Large intestine (tissue), 12 donors: ENCODE measurements at places on chromosomes 5 and 9. TPM values are rescaled to one million over a fixed set of nuclear protein-coding genes. Genes with fewer than 3 reads are reported as not detected.

DNA sequence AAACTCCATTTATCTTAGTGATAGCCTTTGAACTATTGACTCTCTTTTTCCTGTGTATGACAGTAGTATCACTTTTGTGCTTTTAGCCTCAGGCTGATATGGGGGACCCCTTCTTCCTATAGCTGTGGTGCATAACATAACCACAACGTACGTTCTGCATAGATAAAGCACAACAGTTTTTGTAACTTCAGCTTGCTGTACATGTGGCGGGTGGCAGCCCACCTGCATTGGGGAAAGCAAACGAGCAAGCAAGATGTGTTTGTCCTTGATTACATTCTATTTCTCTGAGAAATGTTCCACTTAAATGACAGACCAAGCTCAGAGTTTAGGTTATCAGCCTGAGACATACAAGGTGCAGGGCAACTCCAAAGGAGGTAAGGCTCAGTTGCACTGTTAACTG, 309.4 kb downstream of the KDM4C start:
- DNase-seq: no peak

GRCh38 chr9:74644023-74644422, 146.9 kb downstream of the RORB start:
- DNase-seq: peak; percentile 63

GRCh38 chr5:124000538-124000937, 488.6 kb downstream of the CSNK1G3 start:
- DNase-seq: no peak

GRCh38 chr9:1052365-1053281, 2.5 kb downstream of the DMRT2 start:
- no peak for DNase-seq

- DNase-seq: no peak
These were observed 31.1 kb downstream of the UBE2D2 start for GRCh38 chr5:139592289-139592688.

WDR38 gene
- polyA plus RNA-seq: not detected

CAMK2A gene
- polyA plus RNA-seq: 1.1 TPM

RELL2 gene
- polyA plus RNA-seq: 2.0 TPM

TMEM245 gene
- polyA plus RNA-seq: 62.0 TPM

C9orf72 gene
- polyA plus RNA-seq: 32.1 TPM

ELOVL7 gene
- 77.3 TPM for polyA plus RNA-seq
